ENCODE measurements at places on chromosomes 7 and 10. TPM values are rescaled to one million over a fixed set of nuclear protein-coding genes. Genes with fewer than 3 reads are reported as not detected.
A peak's percentile ranks its signal among the peaks of the same experiment; 100 is the strongest.

Gene CAMK2B
- 0.14 TPM for total RNA-seq

Gene CUZD1
- not detected for total RNA-seq

Gene ANKRD61
- total RNA-seq = not detected

DNA sequence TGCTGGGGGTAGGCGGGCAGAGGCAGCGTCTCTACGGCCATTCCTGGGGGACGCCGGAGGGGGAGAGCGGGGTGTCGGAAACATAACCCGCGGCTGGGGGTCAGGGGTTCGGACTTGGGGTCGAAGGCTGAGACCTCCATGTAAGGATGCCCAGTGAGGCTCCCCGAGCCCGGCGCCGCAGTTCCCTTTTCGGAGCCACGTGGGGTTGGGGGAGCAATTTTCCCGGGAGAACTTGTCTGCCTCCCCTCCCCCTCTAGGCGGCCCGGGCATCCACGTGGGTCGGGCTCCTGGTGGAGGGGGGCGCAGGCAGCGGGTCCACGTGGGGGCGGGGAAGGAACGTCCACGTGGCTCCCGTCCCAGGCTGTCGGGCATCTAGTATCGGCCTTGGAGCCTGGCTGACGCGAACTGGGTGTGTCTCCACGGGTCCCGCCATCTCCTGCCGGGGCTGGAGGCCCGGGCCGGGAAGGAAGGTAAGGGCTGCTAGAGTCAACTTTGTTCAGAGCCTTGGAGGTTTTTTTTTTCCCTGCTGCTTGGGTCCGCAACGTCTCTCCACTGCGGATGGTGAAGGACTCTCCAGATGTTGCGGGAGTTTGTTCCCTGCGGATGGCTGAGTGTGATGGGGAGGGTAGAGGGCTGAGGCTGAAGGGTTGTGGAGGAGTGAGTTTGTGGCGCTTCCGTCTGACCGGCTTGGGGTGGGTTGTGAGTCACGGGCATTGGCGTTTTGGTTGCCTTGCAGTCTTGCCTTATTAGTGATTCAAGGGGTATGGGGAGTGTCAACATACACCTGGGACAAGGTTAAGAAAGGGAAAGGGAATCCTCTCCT is 744 bp downstream of the PPRC1 start:
- peak; percentile 76 for DNase-seq

- DNase-seq = no peak
Measured at GRCh38 chr10:22856444-22857074, 71.3 kb upstream of the ARMC3 start.

DNA sequence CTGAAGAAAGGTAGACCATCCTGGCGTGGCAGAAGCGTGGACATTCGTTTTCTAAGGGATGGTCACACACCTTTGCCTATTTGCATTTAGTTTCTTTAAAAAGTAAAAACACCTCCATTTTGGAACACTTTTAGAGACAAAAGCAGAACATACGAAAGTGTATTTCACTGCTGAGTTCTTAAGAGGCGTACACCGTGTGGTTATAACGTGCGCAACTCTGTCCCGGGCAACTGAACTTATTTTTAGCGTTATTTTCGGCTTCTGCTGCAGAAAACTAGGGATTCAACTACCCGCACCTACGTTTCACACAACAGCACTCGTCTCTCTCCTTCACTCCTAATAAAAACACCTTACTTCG is 557 bp upstream of the LSM8 start:
- no peak for DNase-seq

- no peak for DNase-seq
Measured at GRCh38 chr7:142334236-142334635, 76.4 kb upstream of the PRSS58 start.

DNA sequence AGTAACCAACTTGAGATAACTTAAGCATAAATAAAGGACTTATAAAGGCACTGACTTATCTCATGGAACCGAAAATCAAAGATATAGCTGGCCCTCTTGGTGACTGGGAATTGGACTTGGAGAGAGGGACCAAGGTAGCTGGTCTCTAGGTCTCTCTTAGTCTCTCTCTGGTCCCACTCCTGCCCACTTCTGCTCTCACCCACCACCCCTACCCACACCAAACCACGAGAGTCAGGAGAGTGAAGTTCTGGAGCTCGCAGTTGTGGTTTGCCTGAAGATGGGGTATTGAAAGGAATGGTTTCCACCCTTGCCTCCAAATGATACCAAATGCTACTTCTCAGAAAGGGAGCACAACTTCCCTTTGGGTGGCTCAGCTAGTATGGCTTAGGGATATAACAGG is 216.3 kb downstream of the LRMDA start:
- no peak for DNase-seq

DNA sequence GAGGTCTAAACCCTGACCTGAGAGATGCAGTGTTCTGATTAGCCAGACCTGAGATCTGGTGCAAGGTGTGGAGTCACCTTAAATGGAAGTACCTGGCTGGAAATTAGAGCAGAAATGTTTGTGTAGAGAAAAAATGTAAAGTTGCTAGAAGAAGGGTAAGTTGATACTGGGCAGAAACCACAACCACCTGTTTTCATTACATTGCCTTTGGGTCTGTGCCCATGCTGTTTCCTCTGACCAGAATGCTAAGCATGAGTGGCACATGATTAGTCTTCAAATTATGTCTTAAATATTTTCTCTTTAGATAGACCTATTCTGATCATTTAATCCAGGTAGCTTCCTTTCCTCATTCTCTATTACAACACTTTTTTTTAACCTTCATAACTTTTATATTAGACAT is 69.0 kb downstream of the CASD1 start:
- no peak for DNase-seq

- DNase-seq = no peak
Measured at GRCh38 chr7:119452401-119452800, 820.6 kb upstream of the KCND2 start.

GRCh38 chr10:101495324-101495925 is 92.6 kb downstream of the POLL start:
- no peak for DNase-seq

DNA sequence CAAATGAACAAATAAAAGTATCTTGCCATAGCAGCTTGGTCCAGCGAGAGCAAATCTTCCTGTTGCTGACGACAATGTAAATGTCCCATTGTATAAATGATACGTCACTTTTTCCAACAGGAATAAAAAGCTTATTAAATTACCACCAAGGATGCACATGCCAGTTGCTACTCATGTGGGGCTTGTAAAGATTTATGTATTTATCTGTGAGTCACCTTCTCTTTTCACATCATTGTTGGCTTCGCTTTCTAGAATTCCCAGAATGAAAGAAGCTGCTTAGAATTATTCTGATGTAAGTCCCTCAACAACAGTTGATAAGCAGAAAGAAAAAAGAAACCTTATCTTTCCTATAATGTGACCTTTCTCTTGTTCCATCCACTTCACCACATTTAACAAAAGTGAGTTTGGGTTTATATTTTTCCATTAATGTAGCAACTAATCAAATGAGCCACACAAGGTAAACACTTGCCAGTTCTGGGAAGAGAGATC is 22.4 kb downstream of the DNAJC12 start:
- DNase-seq = peak; percentile 32

- peak; percentile 84 for DNase-seq
Measured at GRCh38 chr10:60480865-60481563, 91.3 kb upstream of the ANK3 start.

All from Caki2 (cell line).